NCI-H146 (cell line): ENCODE measurements at places on chromosomes 1 and 21.

GRCh38 chr1:242025681-242026080 is 26.8 kb upstream of the MAP1LC3C start:
- no peak for DNase-seq

GRCh38 chr1:229223498-229223897 is 47.4 kb upstream of the RAB4A start:
- DNase-seq, result no peak

DNA sequence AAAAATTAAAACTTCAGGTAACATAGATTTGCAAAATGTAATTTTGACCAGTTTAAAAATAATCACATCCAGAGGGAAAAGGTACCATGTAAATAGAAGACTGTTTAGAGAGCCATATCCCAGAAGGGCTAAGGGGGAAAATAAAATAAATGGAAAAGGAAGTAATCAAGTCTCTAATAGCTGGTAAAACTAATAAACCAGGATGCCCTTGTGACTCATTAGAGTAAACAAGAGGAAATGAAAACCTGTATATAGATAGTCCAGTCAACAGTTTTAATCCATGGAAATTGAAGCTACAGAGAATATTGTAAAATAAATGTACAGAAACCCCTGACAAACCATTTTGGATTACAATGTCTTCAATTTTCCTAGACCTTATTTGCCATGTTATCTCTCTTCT is 698.0 kb upstream of the RGS18 start:
- DNase-seq, result no peak

DNA sequence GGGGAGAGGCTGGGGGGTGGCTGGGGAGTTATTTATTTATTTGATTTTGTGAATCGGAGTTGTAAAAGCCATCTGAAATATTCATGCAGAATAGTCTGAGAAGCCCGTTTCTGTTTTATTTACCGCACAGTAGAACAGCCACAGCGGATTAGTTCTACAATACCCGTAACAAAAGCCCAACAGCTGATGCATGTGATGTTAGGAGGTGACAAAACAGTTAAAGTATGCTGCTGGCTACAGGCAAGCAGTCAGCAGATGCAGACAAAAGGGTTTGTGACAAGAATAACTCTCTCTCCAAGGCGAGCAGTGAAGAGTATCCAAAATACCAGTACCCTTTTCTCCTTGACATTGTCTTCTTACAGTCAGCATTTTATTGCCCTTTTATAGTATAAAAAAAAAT is 42.0 kb downstream of the PROX1 start:
- DNase-seq, result no peak

DNA sequence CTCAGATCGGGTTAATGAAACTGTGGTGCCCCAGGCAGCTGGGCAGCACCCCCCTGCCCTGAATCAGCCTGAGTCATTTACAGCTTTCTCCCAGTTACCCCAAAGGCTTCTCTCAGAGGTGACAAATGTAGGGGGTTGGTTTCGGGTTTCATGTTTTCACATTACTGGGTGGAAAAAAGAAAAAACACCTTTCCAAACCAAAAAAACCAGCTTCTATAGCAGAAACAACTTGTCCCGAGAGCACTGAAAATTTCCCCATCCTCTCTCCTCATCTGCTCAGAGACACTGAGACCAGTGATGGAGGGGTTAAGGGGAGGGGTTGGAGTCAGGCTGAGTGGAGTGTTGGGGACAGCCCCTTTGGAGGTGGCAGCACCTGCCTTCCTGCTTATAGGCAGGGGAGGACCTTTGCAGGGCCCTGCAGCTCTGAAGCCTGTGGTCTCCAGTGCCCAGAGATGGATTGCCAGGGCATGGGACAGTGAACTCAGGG is 15.6 kb downstream of the UTP11 start:
- no peak for DNase-seq
